Inflammatory macrophage treated with lipopolysaccharide for 1 hour (primary cell): ENCODE measurements at places on chromosomes 7 and 10.

- DNase-seq: no peak
Measured at GRCh38 chr7:18497082-18497481, 1.5 kb downstream of the HDAC9 start.

- no peak for DNase-seq
Measured at GRCh38 chr10:118585794-118586193, 9.7 kb downstream of the PRLHR start.

GRCh38 chr10:132557696-132558515 is 20.3 kb downstream of the INPP5A start:
- no peak for DNase-seq

DNA sequence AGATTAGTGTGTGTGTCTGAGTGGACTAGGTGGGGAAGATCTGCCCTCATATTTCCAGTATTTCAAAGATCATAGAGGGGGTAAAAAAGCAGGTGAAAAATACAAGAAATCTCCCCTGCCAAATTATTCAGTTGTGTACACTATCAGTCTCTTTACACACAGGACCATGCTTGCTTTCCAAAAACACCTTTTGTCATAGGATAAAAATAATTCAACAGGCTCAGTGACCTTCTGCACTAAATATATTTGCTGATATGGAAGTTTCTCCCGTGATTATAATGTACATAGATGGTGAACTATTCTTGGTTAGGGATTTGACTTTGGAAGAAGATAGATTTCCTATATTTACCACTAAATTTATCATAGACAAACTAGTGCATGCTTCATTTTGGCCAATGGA is 24.6 kb upstream of the CSTF2T start:
- no peak for DNase-seq

GRCh38 chr10:17213646-17214349 is 12.3 kb upstream of the TRDMT1 start:
- DNase-seq: peak; percentile 63

DNA sequence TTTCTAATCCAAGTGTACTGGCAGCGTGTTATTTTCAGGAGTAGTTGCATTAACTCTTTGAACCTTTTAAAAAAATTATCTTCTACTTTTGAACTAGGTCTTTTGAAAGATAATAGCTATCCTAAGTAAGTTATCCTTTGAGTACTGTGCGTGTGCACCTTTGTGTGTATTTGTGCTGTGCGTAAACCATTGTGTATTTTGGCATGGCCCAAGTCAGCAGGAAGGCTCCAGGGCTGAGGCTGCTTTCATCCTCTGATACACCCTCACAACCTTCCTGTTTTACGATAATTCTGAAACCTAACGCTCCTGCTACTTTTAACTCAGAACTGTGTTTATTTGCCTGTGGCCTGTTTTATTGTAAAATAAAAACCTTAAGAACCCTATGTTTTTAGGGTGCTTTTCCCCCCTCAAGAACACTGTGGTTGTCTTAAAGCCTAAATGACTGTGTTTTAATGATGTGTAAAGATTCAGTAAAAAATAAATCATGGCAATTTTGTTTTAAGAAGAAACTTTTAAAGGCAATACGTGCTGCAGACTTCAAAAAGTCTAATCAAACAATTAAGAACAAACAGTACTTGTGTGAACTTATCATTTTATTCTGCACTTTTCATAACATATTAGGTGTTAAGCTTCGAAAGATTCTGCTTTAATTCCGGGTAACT is 57.5 kb downstream of the HDAC9 start:
- DNase-seq: no peak

DNA sequence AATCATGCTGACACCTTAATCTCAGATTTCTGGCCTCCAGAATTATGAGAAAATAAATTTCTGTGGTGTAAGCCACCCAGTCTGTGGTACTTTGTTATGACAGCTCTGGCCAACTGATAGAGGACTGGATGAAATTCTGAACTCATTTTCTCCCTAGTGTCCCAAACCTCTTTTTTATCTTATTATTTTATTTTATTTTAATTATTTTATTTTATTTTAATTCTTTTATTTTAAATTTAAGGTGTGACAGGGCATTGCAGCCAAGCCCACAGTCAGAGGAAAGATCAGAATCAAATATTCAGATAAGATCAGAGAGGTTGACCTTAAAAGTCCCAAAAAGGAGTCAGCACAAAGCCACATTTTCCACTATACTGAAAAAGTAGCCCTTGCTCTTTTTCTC is 228.1 kb downstream of the TFEC start:
- no peak for DNase-seq

DNA sequence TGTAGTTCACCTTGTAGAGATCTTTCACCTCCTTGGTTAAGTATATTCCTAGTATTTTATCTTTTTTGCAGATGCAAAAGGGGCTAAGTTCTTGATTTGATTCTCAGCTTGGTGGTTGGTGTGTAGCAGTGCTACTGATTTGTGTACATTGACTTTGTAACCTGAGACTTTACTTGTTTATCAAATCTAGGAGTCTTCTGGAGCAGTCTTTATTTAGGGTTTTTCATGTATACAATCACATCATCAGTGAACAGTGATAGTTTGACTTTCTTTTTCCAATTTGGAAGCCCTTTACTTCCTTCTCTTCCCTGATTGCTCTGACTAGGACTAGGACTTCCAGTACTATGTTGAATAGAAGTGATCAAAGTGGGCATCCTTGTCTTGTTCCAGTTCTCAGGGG is 33.8 kb downstream of the GPR22 start:
- DNase-seq: no peak

DNA sequence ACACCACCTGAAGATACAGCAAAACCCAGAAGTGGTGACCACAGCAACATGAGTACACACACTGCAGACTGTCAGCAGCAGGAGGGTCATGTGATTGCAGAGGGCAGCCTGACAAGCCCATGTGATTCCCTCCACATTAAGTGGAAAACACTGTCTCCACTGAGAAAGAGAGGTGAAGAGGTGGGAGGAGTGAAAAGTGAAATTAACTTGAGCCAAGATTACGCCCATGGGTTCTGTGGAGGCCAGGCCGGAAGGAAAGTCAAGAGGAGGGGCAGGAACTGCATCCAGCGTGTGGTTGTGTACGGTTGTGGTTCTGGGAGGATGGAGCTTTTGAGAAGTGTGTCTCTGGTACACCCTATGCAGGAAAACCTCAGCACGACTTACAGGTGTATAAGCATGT is 138.5 kb downstream of the PLXNA4 start:
- peak; percentile 8 for DNase-seq

- DNase-seq: peak; percentile 39
Measured at GRCh38 chr7:56105508-56105907, 768 bp downstream of the CHCHD2 start.

DNA sequence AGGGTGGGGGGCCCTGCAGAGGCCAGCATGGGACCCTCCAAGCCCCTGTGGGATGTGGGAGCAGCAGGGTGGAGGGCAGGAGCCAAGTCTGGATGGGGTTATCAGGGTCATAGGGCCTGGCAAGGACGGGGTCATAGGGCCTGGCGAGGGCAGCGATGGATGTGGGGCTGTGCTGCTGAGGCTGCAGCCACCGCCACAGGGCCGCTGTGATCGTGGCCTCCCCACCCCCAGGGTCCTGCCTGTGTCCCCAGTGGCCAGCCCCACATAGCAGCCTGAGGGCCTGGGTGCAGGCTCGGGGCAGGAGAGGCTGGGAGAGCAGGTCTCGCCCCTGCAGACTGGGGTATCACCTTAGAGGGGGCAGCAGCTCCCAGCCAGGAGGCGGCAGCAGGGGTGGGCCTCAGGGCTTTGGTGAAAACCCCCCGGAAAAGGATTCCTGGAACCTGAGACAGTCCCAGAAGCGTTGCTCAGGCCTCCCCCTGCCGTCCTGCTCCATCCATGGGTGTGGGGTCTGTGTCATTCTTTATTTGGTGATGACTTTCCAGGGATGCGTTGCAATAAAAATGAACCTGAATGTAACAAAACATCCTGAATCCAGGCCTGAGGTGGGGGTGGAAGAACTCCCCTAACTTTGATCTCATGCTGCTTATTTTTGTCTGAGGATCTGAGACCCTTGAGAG is 107.3 kb upstream of the SHH start:
- no peak for DNase-seq

GRCh38 chr7:154985230-154985629 is 17.7 kb downstream of the PAXIP1 start:
- DNase-seq: no peak

- DNase-seq: no peak
Measured at GRCh38 chr10:125711110-125711750, 8.3 kb upstream of the EDRF1 start.

GRCh38 chr10:66919248-66919647 is 6.6 kb upstream of the LRRTM3 start:
- DNase-seq: no peak

DNA sequence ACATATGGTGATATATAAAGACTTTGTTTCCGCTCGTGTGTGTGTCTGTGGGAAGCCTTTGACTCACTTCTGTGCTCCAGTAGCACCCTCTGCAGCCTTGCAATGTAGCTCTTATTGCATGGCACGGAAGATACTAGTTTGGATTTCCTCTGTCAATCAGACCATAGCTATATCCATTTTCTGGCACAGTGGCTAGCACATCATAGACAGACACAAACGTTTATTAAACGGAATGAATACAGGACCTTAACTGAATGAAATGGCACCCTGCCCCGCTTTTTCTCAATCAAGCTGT is 124.0 kb upstream of the PTPN20 start:
- DNase-seq: peak; percentile 6

- no peak for DNase-seq
Measured at GRCh38 chr7:35495377-35495776, 199.6 kb downstream of the HERPUD2 start.

GRCh38 chr7:151665368-151665767 is 145.7 kb upstream of the RHEB start:
- DNase-seq: no peak

- DNase-seq: no peak
Measured at GRCh38 chr7:85094046-85094725, 92.7 kb downstream of the SEMA3D start.

GRCh38 chr7:46099076-46099475 is 178.0 kb upstream of the IGFBP3 start:
- no peak for DNase-seq

DNA sequence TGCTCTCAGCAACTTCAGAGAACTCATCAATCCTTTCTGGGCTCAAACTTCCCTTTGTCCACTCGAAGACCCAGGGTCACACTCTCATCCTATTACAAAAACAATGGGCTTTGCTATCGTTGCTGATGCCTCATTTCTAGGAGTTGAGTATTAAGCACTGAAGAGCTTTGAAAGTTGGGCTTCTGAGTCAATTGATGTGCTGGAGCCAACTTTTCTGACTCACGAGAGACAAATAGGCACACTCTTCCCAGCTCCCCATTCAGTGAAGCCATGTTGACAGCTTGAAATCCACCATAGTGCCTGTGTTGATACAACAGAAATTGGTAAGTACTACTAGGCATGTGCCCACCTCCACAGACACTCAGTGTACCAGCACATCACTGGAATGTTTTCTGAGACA is 97.5 kb upstream of the PRSS58 start:
- no peak for DNase-seq

DNA sequence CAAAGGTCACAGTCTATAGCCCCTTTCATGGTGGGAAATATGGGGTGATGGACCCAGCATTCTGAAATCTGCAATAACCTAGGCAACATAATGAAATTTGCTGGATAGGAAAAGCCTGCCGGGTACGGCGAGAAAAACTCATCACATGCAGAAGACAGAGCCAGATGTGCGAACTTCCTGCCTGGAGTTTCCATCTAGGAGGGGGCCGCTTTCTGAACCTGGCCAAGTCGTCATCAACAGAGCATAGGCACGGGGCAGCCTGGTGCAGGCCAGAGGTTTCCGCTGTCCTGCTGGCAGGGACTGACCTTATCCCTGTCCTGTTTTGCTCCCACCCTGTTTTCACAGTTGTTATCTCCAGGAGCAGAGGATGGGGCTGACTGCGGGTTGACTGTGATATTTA is 27.4 kb downstream of the CCDC3 start:
- no peak for DNase-seq

GRCh38 chr7:135258585-135258984 is 24.9 kb downstream of the STRA8 start:
- no peak for DNase-seq

- DNase-seq: no peak
Measured at GRCh38 chr10:70850097-70850496, 34.3 kb downstream of the SGPL1 start.

- no peak for DNase-seq
Measured at GRCh38 chr10:42924484-42924883, 141.9 kb downstream of the BMS1 start.

DNA sequence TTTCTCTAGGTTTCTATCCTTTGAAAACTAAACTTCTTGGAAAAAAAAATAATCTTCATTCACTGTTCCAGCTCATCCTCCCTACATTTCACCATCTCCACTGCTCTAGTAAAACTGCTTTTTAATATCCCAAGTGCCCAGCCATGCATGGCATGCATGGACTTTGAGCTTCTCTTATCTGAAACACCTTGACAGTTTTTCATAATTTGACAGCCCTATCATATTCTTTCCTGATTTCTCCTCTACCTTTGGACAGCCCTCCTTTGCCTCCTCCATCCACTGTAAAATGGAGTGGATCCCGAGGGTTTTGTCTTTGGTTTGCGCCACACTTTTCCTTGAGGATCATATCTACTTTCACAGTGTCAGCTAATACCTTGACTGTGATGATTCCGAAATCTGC is 212.8 kb downstream of the ANK3 start:
- DNase-seq: no peak

DNA sequence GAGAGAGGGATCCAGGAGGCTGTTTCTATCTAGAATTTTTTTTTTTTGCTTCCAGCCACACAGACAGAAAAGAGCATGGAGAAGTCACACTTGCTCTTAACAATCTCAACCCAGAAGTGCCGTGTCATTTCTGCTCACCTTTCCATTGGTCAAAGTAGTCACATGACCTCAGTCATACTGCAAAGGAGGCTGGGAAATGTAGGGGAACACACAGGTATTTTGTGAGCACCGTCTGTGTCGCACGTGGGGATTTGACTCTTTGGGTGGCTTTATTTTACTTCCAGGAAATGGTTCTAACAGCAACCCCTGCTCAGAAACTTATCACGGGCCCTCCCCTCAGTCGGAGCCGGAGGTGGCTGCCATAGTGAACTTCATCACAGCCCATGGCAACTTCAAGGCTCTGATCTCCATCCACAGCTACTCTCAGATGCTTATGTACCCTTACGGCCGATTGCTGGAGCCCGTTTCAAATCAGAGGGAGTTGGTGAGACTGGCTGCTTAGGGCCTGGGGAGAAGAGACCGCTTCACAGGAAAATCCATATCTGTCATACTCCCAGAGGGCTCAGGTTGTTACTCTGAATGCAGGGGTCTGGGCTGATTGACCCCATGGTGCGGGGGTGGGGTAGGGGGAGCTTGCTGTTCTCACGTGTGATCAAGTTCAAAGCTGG is 13.1 kb upstream of the CPA1 start:
- no peak for DNase-seq

GRCh38 chr7:6032167-6032566 is 991 bp downstream of the ANKRD61 start:
- no peak for DNase-seq

DNA sequence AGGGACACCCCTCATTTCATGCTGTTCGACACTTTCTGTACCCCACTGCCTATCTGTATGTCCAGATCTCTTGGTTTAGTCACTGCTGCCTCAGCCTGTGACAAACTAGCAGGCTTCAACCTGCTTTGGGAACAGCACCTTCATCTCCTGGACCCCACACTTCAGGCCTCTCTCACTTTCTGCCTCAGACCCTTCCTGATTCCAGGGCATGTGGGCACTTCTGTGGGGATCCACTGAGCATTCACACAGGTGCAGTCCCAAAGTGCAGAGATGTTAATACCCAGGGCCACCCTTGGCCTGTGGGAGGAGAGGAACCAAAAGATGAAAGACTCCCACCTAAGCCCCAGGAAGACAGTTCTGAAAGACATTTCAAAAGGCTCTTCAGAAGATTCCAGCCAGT is 29.4 kb upstream of the C10orf71 start:
- no peak for DNase-seq
